ENCODE measurements at places on chromosomes 1 and 21. TPM values are rescaled to one million over a fixed set of nuclear protein-coding genes. Genes with fewer than 3 reads are reported as not detected.

GRCh38 chr1:190353538-190354101 lies 124.0 kb downstream of the BRINP3 start:
- DNase-seq = no peak

DNA sequence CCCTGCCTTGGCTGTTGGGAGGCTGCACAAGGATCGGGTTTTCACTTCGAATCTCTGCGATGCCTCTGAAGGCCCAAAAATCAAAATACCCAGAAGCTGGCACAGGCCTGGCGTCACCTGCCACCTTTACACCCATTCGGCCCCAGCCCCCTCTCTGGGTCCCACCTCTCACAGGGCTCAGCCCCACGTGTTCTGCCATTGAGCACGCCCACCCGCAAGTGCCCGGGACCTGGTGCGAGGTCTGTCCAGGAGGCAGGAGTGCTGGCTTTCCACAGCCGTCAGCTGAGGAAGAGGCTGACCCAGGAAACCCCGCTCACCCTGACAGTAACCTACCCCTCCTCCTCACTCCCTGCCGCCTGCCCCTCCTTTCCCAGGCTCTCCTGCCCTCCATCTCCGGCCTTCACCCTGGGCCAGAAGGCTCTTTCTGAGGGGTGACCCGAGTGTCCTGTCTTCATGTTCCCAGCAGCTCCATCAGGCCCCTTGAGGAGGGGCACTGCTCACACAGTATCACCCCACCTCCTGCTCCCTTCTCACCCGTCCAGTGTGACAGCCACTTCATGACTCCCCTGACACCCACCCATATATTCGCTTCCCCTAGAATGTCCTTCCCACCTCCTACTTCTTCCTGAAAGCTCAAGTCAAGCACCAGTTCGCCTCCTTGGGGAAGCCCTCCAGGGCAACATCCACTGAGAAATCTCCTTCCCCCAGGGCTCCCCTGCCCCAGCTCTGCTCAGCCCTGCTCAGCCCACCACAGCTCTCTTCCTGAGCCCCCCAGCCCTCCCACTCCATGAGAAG lies 13.5 kb downstream of the RCC2 start:
- DNase-seq = no peak

- no peak for DNase-seq
Measured at GRCh38 chr1:231020816-231021215, 19.2 kb downstream of the FAM89A start.

- DNase-seq = no peak
Measured at GRCh38 chr1:25031601-25031965, 101.5 kb upstream of the RUNX3 start.

GRCh38 chr1:225299624-225300023 lies 128.2 kb downstream of the LBR start:
- no peak for DNase-seq

DNA sequence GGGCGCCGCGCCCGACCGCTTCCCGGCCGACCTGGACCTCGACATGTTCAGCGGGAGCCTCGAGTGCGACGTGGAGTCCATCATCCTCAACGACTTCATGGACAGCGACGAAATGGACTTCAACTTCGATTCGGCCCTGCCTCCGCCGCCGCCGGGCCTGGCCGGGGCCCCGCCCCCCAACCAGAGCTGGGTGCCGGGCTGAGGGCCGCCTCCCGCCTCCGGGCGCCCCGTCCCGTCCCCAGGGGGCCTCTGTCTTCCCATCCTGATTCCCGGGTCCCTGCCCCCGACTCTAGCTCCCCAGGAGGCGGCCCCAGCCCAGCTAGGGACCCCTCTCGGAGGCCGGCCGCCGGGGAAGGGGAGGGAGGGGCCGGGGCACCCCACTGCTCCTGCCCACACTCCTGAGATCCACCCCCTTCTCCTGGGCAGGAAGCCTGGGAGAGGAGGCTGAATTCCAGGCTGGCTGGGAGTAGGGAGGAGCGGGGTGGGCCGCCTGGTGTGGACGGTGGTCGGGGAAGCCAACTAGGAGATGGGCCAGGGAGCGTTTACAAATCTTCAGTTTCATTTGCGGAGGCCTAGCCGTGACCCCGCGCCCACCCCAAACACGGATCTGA lies 21.4 kb downstream of the FOXO6 start:
- DNase-seq = no peak

DNA sequence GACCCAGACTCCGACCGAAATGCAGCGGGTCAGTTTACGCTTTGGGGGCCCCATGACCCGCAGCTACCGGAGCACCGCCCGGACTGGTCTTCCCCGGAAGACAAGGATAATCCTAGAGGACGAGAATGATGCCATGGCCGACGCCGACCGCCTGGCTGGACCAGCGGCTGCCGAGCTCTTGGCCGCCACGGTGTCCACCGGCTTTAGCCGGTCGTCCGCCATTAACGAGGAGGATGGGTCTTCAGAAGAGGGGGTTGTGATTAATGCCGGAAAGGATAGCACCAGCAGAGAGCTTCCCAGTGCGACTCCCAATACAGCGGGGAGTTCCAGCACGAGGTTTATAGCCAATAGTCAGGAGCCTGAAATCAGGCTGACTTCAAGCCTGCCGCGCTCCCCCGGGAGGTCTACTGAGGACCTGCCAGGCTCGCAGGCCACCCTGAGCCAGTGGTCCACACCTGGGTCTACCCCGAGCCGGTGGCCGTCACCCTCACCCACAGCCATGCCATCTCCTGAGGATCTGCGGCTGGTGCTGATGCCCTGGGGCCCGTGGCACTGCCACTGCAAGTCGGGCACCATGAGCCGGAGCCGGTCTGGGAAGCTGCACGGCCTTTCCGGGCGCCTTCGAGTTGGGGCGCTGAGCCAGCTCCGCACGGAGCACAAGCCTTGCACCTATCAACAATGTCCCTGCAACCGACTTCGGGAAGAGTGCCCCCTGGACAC lies 534 bp downstream of the C1orf56 start:
- peak; percentile 63 for DNase-seq

DNA sequence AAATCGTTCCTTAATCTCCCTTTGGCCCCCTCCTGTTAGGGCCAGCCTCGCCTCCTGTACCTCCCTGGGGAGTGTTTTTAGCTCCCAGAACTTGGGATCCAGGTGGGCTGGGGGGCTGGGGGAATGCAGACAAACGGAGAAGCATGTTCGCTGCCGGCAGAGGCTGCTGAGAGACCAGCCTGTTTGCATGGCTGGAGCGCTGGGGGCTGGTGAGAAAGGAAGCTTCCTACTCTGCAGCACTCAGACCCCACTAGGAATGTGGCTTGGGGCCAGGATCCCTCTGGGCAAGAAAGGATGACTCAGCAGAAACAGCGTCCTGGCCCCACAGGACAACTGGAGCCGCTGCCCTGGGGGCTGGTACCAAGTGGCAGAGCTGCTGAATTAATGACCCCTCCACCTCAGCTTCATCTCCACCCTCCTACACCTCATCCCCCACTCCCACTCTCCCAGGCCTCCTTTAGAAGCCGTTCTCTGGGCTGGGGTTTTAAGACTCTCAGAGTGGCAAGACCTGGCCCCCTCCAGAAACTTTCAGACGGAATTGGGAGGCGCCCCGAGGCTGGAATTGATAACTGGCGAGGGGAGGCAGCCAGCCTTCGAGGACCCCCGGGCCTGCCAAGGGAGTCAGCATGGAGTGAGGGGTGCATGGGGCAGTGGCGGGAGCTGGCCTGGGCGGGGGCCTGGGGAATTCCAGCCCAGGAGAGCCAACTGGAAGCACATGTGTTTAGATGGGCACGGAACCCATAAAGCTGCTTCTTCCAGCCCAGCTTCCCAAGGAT lies 28.5 kb upstream of the EPS8L3 start:
- peak; percentile 75 for DNase-seq

- no peak for DNase-seq
Measured at GRCh38 chr1:202835548-202836072, 24.9 kb downstream of the PCAT6 start.

DNA sequence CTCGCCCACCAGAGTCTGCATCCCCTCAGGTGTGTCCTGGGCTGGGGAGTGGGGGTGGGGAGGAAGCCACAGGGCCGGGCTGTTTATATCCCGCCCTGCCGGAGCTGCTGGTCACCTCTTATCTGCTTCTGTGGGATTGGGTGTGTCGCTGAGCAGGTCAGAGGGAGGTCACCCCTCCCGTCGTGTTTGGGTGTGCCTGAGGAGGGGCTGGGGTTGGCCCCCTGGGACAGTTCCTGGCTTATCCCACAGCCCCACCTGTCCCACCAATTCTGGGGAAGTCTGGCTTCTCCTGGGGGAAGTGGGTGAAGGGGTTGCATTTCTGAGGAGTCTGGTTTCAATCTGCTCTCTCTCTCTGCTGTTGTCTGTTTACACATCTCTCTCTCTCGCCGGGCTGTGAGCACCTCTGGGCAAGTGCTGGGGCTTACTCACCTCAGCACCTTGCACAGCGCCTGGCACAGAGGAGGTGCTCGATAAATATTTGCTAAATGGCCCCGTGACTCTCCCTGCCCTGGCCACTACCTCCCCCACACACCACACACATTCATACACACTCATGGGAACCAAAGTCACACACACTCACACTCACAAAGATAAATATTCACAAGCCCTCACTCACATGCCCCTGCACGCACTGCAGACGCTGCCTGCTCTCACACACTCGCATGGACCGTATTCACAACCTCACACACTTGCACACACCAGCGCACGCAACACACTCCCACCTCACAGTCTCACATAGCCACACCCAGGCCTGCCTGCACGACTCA lies 8.3 kb downstream of the ELF3 start:
- no peak for DNase-seq

- DNase-seq = no peak
Measured at GRCh38 chr1:33424610-33425009, 6.3 kb downstream of the PHC2 start.

GRCh38 chr1:232644209-232644608 lies 14.3 kb upstream of the SIPA1L2 start:
- DNase-seq = no peak

- DNase-seq = peak; percentile 49
Measured at GRCh38 chr1:157105988-157106812, 6.6 kb upstream of the ETV3L start.

DNA sequence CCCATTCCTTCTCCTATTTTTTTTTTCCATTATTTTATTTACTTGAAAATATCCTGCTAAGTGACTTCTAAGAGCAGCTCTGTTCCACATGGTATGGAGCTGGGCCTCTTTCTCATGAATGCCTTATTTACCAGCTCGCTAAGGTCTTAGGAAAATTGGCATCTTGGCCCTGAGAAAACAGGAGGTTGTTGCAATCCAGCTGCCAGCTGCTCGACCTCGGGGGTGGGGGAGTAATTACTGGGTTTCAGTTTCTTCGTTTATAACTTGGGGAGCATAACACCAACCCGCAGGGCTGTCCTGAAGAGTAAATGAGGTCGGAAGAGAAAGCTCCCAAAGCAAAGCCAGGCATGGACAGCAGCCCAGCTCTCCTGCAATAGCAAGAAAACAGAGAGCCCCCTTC lies 176.3 kb downstream of the AJAP1 start:
- DNase-seq = peak; percentile 4

- DNase-seq = no peak
Measured at GRCh38 chr1:157438146-157438545, 114.2 kb downstream of the FCRL5 start.

- no peak for DNase-seq
Measured at GRCh38 chr21:41226853-41227252, 58.9 kb downstream of the BACE2 start.

GRCh38 chr1:32806910-32807523 lies 10.1 kb downstream of the YARS1 start:
- DNase-seq = no peak

DNA sequence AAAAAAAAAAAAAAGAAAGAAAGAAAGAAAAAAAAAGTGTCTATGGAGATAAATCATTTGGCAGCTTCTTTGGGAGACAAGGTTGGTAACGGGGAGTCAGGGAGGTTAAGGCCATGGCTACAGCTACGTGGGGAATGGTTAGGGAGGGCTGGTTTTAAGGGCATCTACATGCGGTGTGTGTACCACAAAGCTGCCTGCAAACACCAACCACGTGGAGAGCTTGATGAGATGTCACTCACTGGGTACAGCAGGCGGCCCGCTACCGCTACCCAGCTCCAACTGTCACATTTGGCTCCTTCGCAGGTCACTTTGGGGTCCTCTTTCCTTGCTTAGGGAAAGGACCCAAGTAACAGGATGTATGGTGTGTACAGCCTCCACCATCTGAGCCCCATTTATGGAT lies 4.2 kb downstream of the NPPB start:
- DNase-seq = no peak

CLEC20A gene
- not detected for polyA plus RNA-seq

LCE3D gene
- polyA plus RNA-seq = not detected

RIPK4 gene
- 0.23 TPM for polyA plus RNA-seq

CLDN17 gene
- not detected for polyA plus RNA-seq

TRIM58 gene
- 5.2 TPM for polyA plus RNA-seq

ZFYVE9 gene
- polyA plus RNA-seq = 23.0 TPM

HRNR gene
- polyA plus RNA-seq = 0.07 TPM

F5 gene
- polyA plus RNA-seq = 0.17 TPM

NCMAP gene
- polyA plus RNA-seq = 0.21 TPM

PRDM16 gene
- polyA plus RNA-seq = 1.1 TPM

COL8A2 gene
- polyA plus RNA-seq = 19.1 TPM
